Kidney (tissue), 22 donors: ENCODE measurements at places on chromosomes 13 and 19.

GRCh38 chr13:72151241-72151640 lies 284.2 kb upstream of the DACH1 start:
- no peak for DNase-seq

DNA sequence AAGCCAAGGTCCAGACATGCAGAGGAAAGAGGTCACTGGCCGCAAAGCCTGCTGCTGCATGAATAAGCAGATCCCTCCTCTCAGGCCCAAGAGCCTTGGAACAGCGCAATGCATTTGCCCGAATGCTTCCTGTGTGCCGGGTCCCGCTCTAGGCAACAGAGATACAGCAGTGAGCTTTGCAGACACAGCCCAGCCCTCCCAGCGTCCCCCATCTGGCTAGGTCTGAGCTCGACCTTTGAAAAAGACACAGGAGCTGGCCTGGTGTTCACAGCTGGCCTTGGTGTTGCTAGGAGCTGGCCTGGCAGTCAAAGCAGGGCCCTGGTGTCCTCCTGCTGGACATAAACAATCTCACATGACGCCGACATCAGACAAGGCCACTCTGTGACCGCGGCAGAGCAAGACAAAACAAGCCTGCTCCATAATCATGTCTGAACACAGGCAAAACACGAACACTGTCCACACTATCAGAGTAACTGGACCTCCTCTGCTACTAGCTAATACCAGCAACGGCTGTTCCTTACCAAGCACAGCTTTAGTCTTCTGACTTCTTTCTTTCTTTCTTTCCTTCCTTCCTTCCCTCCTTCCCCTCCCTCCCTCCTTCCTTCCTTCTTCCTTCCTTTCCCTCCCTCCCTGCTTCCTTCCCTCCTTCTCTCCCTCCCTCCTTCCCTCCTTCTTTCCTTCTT lies 5.7 kb upstream of the PEX11G start:
- peak; percentile 85 for DNase-seq

DNA sequence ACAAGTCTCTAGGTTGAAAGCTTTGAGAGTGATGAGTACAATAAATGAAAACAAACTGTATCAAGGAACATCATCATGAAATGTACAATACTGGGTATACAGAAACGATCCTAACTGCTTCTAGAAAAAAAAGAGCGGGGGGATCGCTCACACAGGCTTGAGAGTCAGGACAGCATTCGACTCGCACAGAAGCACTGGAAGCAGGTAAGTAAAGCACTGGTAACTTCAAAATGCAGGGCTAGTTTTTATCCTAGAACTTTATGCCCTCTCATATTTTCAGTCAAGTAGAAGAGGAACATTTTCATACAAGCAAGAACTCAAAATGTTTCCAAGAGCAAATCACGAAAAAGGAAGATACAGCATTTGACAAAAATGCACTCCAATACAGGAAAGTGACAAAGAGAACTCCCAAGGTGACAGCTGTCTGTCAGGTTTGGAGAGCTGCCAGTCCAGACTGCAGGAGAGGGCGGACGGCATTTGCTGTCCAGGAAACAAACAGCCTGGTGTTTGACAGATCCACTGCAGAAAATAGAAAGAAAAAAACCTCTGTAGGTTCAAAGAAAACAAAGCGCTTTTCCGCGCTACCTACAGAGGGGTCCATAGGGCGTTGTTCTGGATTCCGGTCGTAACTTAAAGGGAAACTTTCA lies 58.2 kb upstream of the XPO4 start:
- no peak for DNase-seq

- DNase-seq, result no peak
These were observed 941.3 kb upstream of the SLITRK1 start for GRCh38 chr13:84823528-84823927.

DNA sequence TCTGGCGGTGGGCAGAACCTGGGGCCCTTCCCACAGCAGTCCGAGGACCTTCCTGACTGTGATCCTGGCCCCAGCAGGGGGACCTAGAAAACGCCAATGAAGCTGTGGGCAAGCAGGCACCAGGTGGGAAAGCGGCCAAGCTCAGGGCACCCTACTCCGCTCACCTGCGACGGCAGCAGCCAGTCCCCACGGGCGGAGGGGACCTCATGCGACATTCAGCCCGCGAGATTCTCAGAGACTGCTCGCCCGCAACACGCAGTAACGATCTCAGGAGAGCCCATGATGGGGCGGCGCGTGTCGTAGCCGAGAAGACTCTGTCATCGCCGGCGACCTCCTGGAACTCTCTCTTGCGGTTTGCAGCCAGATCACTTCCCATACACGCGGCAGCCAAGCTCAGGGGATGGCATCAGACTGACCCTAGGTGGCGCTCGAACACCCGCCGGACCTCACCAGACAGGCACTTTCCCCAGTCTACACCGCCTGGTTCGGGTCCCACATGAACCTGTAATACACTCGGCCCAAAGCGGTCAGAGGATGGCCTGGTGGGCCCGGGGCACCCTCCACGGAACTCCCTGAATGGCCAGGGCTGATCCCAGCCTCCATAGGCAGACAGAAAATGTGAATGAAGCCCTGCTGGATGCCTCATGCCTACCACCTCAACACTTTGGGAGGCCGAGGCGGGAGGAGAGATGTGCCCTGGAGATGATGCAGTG lies 26.5 kb downstream of the MAN2B1 start:
- peak; percentile 88 for DNase-seq

GRCh38 chr13:31699650-31700049 lies 39.7 kb upstream of the RXFP2 start:
- peak; percentile 11 for DNase-seq

GRCh38 chr13:99380921-99381645 lies 73.9 kb upstream of the GPR183 start:
- no peak for DNase-seq

- peak; percentile 78 for DNase-seq
These were observed at the start of gene DOCK6 for GRCh38 chr19:11261971-11262839. Gene DOCK6, minus strand, starts transcription at chr19:11262524. Its CDS starts 84 bp downstream, at chr19:11262440.

DNA sequence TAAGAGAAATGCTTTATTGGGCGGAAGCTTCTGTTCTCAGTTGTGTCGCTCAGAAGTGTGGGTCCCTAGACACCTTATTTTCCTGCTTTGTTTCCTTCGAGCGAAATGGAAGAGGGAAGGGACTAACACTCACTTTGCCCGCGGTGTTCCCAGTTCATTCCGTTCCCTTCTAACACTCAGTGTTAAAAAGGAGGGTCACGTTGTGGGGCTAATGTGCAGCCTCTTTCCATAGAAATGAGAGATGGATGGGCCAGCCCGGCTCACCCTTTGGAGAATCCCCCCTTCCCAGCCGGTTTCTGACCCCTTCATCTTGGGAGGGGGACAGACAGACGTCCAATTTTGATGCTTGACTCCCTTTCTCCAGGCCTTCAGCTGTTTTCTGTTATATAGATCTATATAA lies 2.3 kb downstream of the ATP11A start:
- no peak for DNase-seq

DNA sequence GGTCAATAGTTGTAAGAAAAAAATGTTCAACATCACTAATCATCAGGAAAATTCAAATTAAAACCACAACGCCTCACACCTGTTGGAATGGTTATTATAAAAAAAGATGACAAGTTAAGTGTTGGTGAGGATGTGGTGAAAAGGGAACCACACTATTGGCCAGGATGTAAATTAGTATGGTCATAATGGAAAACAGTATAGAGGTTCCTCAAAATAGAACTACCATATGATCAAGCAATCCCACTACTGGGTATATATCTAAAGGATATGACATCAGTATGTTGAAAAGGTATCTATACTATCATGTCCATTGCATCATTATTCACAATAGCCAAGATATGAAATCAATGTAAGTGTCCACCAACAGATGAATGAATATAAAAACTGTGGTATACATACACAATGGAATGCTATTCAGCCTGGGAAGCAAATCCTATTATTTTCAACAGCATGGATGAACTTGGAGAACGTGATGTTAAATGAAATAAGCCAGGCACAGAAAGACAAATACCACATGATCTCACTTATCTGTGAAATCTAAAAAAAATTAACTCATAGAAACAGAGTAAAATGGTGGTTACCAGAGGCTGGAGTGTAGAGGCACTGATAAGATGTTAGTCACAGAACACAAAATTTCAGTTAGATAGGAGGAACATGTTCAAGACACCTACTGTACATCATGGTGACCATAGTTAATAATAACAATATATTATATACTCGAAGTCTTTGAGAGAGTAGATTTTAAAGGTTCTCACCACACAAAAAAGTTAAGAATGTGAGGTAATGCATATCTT lies 56.6 kb downstream of the TBC1D4 start:
- no peak for DNase-seq

DNA sequence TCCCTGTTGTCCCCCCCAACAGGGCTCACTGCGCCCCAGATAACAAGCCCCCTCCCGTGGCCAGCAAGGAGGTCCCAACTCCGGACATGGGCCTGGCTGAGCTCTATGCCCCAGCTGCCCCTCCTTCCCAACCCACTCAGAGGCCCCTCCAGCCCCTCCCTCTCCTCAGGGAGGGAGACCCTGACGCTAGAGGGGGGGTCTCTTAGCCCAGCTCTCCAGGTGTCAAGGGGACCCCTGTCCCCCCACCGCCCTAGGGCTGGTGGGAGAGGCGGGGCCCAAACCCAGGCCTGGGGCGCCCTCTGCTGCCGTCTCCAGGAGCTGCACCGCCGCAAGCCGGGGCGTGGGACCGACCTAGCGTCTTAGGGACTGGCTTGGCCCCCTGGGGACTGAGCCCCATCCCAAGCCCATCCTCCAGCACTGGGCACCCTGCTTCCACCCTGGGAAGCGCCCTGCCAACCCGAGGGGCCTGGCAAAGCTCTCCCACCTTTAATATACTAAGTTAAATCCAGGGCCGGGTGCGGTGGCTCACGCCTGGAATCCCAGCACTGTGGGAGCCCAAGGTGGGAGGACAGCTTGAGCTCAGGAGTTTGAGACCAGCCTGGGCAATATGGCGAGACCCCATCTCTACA lies 1.4 kb downstream of the GRIN3B start:
- peak; percentile 63 for DNase-seq

DNA sequence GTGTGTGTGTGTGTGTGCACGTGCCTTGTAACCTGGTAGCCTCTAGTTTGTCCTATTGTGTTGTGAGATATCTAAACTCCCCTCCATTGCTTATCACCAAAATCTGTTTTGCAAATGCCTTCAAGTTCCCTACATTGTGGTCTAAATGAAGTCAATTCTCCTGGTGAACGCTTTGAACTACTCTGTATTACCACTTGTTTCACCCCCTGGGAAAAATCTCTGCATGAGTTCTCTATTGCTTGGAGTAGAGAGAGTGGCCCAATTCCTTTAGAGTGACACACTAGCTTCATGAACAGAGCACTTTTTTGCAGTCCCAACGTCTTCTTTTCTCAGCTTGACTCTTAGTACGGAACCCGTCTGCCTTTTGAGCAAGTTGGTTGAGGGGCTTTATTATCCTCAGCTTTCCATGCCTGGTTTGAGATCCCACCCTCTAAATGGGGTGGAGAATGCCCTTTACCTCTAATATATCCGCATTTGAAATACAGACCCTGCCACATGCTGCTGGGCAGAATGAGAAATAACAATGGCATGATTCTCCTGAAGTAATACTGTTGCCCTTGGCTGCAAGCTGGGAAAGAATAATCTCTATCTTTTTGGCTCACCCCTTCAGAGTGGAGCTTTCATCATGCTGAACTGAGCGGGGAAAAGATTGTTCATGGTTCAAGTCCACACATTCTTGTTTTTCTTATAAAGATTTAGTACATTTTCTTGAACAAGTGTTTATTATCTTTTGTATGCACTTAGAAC lies 2545.3 kb downstream of the PCDH9 start:
- no peak for DNase-seq

DNA sequence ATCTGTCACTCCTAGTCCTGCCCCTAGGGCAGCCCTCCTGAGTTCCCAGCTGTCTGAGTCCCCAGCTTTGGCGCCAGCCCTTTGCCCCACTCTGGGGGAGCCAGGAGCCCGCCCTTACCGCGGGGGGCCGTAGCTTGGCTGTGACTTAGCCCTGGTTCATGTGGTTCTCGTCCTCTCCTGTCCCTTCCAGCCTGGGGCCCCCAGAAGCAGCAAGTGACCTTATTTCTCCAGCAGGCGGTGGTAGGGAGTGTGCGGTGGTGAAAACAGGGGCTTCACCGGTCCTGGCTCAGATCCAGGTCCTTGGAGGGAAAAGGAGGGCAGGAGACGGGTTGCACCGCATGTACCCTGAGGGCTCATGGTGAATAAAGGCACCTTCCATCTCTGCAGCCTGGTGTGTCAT lies 7.9 kb downstream of the GIPC3 start:
- DNase-seq, result no peak

DNA sequence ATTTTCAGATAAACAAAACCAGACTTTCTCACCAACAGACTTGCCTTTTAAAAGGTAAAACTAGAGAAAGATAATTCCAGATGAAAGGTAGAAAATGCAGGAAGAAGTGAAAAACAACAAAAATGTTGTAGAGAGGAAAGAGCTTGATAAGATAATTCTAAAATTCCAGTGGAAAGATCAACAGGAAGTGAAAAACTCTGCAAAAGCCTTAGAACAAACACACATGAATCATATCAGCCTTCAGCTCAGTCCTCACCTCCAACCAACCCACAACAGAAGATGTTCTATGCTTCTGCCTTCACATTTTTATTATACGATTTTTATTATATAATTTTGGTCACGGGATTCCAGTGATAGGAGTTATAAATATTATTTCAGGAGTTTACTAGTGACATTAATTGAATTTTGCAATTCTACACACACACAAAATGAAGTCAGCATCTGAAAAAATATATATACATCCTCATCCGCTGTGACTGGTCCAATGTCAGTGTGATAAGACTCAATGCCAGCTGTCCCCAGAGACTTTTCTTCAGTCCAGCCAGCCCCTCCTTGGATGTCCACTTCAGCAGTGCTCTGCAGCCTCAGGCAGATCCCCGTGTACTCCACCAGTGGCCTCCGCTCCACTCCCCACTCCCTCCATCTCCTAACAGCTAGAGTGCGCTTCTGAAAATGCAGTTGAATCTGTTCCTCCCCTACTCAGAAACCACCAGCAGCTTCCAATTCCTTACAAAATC lies 57.9 kb downstream of the GADD45B start:
- DNase-seq, result no peak

DNA sequence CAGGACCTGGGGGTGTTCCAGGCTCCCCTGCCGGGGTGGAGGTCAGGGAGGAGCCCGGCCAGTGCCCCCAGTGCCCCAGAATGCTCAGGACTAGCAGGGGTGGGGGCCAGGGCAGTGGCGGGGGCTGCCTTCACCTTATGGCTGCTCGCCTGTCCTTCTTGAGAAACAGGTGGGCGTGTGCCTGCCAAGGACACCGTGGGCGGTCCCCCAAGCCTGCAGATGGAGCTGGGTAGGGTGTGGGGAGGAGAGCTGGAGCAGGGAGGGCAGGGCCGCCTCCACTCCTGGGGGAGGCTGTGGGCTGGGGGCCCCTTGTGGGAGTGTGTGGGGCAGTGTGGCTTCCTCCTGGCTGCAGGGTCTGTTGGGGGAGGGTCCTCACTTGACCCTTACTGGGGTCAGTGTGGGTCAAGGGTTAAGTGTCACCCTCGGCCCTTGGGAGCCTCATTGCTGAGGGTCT lies 160.1 kb downstream of the KDM4B start:
- DNase-seq, result no peak
